ENCODE measurements at places on chromosomes 7 and 10.

DNA sequence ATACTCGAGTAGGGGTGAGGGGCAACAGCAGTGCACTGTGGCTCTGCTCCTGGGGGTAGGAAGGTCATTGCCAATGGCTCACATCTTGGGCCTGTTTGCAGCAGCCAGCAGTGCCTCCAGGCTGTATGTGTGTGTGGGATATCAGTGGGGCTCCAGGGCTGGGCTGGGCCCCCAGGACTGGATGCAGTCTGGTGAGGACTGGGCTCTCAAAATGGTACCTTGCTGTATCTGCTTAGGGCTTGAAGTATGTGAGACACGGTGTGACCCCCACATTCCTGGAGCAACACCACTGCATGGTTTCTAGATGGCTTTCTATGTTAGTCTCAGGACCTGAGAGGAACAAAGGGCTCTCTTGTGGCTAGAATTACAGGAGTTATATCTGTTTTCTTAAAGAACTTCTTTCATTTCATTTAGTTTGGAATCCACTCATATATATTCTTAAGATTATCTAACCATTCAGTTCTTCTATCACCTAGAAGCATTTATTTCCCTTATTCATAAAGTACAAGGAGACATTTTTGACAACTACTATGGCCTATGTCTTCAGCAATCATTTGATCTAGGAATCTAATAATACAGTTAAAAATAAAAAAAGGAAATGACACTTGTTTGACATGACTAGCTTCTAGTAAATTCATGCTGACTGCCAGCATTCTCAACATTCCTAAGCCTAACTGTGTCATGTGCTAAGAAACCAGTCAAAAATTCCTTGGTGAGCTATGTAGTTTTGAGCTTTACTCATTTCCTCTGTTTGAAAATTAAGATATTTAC is 443.2 kb upstream of the SEMA3A start:
- DNase-seq: no peak

GRCh38 chr10:73166972-73167371 is 836 bp downstream of the ECD start:
- DNase-seq: no peak

- no peak for DNase-seq
Observed at GRCh38 chr7:64581391-64581790, 18.5 kb upstream of the ZNF680 start.

- DNase-seq: peak; percentile 41
Observed at GRCh38 chr7:36925691-36926090, 201.4 kb upstream of the AOAH start.

DNA sequence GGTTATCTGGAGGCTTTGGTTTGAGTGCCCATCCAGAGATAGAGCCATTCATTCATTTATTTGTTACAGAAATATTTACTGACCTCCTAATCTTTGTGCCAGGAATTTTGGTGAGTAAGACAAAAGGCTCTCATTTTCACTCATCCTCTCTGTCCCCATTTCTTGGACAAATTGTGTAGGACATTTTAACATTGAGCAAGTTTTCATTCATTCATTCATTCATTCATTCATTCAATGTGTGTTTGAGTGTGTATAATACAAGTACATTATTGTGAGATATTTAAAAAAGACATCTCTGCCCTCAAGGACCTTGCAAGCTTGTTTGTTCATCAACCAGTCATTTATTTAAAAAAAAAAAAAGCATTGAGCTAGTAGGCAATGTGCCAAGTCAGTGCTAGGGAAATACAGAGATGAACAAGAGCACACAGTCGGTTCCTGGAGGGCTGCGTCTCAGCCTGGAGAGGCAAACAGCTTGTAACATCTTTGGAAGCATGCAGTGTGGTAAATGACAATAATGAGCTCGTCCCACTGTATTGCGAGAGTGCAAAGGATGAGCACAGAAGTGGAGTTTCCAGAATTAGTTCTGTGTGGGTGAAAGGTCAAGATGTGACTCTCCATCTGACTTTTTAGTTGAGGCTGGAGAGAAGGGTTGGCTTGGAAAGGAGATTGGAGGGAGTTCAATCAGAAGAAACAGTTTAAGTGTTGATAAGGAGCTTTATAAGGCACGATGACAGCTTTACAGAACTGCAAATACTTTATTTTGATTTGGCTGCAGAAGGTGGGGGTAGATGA is 50.5 kb upstream of the HBP1 start:
- DNase-seq: peak; percentile 56

DNA sequence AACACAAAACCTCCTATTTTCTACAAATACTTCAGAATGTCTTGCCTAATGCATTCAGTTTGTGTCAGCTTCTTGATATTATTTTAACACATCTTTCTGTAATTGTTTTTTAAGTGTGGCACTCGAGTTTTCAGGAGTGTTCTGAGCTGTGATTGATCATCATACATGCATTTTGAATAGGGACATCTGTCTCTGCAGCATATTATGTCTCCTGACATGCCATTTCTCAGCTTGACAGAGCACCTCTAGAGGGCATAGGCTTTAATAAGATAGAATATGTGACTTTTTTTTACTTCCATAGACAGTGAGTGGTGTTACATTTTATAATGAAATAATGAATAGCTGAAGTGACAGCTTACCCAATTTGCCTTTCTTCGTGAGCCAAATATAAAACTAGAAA is 219.2 kb upstream of the HDAC9 start:
- peak; percentile 66 for DNase-seq

DNA sequence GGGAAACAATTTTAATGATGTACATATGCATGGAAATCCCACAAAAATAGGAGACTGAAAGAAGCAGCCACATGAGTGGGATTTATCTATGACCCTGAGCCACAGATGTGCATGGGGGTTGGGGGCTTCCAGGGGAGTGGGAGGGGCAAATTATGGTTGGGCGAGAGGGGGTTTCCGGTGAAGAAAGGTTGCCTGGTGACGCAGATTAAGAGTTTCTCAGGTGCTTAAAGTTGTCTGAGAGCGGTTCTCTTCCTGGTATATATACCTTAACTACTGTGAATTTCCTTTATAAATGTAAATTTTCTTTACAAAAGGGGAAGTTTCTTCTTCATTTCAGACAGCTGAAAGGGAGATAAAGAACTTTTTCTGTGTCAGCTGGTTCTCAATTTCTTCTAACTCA is 273.6 kb upstream of the PITRM1 start:
- no peak for DNase-seq

- DNase-seq: no peak
Observed at GRCh38 chr10:32239769-32240168, 107.2 kb downstream of the EPC1 start.

- DNase-seq: no peak
Observed at GRCh38 chr7:19305698-19306097, 160.5 kb upstream of the FERD3L start.

DNA sequence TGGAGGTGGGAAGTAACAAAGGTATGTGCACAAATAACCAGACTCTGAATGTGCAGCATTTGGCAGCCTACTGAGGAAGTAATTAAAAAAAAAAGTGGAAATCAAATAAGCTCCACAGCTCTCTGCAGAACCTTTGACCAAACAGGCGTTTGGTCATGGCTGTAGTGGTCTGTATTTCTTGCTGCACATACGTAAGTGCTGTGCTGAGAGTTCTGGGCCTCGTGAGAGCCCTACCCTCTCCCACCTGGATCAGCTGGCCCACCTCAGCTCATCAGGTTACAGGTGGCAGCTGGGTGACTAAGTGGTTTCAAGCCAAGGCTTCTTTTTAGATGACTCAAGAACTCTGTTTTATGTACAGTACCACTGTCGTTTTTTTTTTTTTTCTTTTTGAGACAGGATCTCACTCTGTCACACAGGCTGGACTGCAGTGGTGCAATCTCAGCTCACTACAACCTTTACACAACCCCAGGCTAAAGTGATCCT is 178.2 kb upstream of the KLF6 start:
- DNase-seq: peak; percentile 27

DNA sequence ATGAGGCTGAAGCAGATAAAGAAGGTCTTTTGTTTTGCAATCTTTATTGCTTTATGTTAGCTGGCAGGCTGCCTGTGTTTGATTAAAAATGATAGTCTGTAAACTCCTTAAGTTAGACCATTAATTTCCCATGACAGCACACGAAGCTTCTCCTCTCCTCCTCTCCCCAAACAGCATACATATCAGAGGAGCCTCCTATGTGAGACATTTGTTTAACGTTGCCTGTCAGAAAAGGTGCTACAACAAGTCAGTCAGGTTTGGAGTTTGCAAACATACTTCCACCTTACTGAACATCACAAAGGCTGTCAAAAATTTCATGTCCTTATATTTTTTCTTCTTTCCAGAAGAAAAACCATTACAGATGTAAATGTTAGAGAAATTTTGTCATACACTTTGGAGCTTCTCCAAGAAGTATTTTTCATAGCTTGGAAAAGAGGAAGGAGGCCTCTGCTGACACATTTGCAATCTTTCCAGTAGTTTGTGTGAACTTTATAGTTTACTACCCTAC is 393.1 kb downstream of the EXOC4 start:
- peak; percentile 56 for DNase-seq

DNA sequence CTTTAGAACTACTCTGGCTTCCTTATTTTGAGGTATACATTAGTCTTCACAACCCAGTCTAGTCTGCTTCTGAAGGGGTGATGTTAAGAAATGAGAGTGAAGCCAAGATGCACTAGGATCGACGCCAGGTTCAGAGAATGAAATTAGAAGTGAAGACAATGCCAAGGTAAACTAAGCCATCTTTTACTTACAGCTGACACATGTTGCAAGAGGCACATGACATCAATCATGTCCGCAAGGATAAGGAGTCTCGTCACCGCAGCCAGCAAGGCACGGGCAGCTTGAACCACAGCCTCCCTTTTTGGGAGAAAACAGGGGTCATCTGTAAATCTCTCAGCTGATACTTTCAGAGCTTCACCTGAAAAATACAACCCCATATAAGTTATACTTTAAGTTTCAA is 156.7 kb downstream of the CTNNA3 start:
- peak; percentile 77 for DNase-seq

GRCh38 chr10:70981936-70982335 is 93.6 kb upstream of the PCBD1 start:
- DNase-seq: no peak

GRCh38 chr10:7480742-7481367 is 70.0 kb upstream of the SFMBT2 start:
- no peak for DNase-seq

- peak; percentile 39 for DNase-seq
Observed at GRCh38 chr10:3873728-3874461, 88.9 kb upstream of the KLF6 start.

DNA sequence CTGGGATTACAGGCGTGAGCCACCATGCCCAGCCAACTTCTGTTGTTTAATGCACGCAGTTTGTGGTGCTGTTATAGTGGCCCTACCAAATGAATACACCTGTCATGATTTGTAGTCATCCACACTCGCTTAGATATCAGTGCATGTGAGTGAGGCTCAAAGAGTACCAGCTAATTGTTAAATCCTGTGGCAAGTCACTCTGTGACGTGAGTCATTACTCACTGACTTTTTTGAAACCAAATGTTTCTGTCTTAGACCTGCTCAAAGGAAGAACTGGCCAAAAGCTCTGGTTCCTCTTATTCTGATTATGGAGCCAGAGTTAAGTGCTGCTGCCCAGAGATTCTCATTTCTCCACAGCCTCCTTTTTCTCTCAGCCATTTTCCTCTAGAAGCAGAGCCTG is 109.4 kb downstream of the PRKAG2 start:
- no peak for DNase-seq

DNA sequence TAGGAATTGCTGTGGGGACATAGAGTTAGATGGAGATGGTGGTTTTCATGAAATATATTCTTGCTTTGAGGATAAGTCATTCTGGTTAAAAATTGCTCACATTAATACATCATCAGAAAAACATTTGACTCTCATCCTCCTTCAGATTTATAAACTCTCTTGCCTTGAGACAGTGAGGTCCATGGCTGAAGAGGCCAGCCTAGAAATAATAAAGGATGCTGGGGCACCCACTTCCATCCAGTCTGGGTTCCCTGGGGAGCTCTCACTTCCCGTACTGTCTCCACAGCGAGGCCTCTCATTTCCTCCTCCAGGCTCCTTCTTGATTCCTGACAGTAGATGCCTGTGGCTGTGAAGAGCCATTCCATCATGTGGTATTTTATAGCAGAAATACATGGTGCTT is 73.3 kb upstream of the PRKG1 start:
- no peak for DNase-seq

DNA sequence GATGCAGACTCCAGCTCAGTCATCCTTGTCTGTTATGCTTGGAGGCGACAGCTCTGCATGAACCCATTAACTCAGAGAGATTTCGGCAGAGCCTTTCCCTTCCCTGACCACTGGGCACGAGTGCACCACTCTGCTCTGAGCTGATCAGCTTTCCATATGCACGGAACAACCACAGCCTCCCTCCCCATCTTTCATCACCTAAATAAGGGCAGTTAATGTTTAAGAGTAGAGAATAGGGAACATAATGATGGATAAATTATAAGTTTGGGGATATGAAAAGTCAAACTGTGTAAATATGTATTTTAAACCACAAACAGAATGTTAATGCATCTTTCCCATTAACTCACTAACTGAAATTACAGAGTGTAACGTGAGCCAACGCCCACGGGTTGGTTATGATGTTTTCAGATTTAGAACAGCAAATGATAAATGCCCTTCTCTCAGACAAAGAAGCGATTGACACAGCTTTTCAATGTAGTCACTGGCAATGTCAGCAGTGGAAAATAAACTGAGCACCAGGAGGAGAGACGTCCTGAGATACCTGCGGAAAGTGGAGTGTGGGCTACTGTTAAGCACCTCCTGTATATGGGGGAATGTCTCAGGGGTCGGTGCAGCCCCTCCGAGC is 658.2 kb downstream of the LRMDA start:
- DNase-seq: peak; percentile 97

DNA sequence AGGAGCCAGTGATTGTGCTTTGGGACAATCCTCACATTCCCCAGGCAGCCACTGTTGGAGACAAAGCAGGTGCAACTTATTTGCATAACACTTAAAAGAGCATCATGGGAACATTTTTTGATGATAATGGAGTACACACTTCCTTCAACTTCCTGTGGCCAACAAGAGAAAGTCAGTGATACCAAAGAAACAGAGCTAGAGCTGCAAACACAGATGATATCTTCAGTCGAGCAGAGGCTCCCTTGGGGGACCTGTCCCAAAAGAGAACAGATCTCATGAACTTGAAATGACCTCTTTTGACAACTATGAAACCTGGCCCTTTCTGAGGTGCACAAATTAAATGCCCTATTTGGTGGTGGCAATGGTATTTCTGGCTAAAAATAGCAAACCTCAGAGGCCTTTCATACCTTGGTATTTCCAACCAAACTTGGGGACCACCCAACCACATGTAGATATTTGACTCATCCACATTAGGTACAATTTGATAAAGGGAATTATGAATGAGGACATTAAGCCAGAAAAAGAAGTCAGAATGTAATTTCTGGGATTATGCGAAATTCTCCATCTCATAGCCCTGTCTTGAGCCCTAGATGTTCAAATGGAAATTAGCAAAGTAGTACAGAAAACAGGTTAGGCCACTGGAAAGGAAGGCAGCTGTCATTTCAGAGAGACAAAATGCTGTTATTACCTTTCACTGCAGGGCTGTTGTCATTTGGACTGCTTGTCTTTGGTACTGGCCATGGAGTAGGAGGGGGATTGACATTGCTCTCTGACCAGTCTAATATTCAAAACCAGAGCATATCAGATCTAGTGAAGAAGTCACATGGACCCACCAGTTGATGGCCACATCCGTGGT is 146.2 kb downstream of the ICA1 start:
- DNase-seq: no peak

- peak; percentile 89 for DNase-seq
Observed at GRCh38 chr7:12570534-12571461, at the start of gene SCIN. TSS of gene SCIN (plus strand) at chr7:12570720. CDS start at chr7:12570787, 67 bp downstream.

GRCh38 chr10:97843281-97843671 is 6.4 kb upstream of the GOLGA7B start:
- DNase-seq: peak; percentile 42

All from NCI-H69 (cell line).